T-helper 17 cell (primary cell): ENCODE measurements at places on chromosomes 4 and X. TPM values are rescaled to one million over a fixed set of nuclear protein-coding genes. Genes with fewer than 3 reads are reported as not detected.

GRCh38 chrX:118751950-118752783 lies 24.8 kb downstream of the IL13RA1 start:
- DNase-seq, result no peak

DNA sequence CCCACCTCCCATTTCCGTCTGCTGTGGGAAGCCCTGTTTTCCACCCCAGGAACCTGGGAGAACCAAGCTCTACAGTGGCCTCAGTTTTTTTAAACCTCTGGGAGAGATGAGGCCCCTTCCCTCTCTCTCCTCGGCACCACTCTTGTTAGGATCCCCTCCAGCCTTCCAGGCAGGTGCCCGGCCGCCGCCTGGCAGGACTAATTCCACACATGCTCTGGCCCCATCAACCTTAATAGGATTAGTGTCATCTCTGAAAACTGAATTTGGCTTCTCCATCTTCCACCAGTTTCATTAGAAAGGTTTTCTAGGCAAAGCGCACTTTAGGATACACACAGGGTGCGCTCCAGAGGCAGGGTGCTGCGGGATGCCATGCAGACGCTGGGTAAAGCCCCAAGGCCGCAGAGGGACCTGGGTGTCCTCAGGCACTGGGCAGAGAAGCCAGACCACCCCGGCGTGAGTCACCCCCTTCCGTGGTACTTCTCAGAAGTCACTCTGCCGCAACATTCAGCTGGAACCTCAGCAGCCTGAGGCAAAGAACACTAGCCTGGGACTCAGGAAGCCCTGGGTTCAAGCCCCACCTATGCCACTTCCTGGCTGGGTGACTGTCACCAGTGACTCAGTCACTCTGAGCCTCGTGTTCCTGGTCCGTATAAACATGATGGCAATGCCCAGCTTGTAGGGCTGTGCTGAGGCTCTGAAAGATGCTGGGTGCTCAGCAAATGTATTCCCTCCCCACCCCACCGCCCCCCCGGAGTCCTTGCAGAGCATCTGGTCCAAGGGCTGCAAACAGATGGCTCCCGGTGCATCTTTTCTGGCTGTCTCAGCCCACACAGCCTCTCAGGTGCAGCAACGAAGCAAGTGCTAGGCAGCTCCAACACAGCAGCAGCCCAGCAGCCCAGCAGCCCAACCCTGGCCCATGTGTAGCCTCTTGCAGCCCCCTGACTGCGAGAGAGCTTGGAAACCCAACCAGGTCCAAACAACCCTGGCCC lies 29.1 kb downstream of the PPP2R2C start:
- no peak for DNase-seq

PNMA5 gene
- 0.16 TPM for total RNA-seq

POLN gene
- total RNA-seq, result 3.9 TPM

FRG2 gene
- not detected for total RNA-seq
